ENCODE measurements at places on chromosomes 5 and 9.

- DNase-seq: peak; percentile 44
Observed at GRCh38 chr5:2223303-2223702, 340.6 kb upstream of the IRX4 start.

GRCh38 chr9:95852059-95853032, 23.1 kb upstream of the ERCC6L2 start:
- peak; percentile 71 for DNase-seq

GRCh38 chr5:53871775-53872174, 311.3 kb downstream of the NDUFS4 start:
- DNase-seq: no peak

DNA sequence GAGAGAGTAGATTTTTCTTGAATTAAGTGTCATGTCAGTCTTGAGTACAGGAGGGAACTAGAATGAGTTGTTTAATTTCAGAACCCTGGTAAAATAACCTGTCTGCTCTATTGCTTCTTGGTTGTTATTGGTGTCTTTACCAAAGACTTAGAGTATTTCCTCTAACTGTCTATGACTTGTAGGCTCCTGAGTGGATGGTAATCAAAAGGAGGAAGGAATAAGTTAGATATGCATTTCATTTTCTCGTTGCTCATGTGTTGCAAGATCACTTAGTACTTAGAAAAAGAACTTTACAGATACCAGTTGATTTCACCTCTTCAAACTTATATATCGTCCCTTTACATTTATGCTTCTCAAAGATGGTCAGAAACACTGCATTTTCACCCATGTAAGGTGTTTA, 31.1 kb downstream of the UHRF2 start:
- DNase-seq: no peak

GRCh38 chr5:149439899-149440542, 60.9 kb upstream of the IL17B start:
- DNase-seq: peak; percentile 93

DNA sequence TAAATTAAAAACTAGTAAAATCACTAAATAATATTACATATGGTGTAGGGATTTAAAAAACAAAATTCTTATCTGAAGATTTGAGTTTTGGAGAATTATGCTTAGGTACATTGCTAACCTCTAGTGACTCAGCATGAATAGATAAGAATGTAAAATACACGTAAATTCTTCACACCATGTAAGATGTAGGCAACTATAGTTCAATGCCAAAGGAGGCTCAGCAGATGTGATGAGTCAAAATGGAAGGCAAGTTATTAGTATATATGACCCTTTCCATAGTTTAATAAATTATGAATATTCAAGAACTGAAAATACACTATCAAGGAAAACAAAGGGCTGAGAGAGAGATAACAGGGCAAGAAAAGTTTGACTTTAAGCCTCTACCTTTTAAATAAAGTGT, 79.0 kb downstream of the MRPS30 start:
- DNase-seq: no peak

DNA sequence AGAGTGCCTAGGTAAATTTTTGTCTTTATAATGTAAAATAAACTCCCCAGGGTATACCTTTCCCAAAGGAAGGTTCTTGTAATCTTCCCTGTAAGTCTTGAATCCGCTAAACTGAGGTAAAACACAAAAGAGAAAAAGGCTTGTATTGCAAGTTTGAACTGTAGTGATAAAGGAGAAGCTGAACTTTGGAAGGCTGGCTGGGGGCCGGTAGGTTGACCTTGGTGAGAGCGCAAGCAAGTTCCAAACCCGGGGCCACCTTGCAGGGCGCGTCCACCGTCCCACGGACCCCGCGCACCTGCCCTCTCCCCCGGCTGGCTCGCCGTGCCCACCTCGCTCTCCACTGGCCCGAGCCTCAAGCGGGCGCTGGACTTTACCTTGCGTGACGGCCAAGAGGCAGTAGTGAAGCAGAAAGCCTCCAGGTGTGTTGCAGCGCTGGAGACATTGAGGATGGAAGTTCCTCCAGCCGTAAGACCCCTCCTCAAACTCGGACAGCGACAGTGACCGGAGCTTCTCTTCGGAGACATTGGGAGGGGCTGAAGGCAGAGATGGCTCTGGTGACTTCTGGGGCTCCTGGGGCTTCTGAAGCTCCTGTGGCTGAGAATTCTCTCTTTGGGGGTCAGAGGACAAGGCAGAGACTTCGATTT, 428 bp downstream of the SLCO4C1 start:
- no peak for DNase-seq

GRCh38 chr9:121055642-121056143, 5.6 kb upstream of the C5 start:
- DNase-seq: peak; percentile 21

GRCh38 chr9:98877311-98877710, 66.4 kb upstream of the COL15A1 start:
- no peak for DNase-seq

DNA sequence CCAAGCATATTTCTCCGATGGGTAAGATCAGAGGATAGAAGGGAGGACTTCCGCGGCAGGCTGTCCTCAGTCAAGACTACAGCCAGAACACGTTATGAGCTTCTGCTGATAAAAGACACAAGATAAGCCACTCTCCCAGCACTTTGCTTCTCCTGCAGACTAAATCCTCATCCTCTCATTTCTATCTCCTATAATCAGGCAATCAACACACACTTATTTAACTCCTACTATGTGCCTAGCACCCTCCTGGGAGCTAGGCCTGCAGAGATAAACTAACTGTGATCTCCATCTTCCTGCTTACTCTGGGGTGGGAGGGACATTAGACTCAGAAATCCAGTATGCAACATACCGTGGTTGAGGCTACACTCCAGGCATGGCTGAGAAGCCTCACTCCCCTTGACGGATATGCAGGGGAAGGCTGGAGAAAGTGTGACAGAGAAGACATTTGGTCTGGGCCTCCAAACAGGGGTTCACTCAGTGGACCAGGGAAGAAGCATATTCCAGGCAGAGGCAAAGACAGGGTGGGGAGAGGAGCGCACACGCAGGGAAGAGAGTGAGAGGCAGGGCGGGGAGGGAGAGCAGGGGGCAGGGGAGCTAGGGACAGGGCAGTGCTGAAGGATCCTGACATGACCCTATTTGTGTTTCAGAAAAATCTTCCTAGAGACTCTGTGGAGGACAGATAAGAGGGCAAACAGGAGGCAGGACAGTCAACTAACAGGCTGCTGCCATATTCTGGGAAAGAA, 274.1 kb downstream of the DENND1A start:
- no peak for DNase-seq

GRCh38 chr9:124964056-124964455, 23.2 kb upstream of the GOLGA1 start:
- DNase-seq: no peak

GRCh38 chr9:92656537-92656925, 13.4 kb downstream of the IPPK start:
- DNase-seq: no peak

- DNase-seq: peak; percentile 70
Observed at GRCh38 chr9:111825468-111826145, 30.9 kb upstream of the SHOC1 start.

DNA sequence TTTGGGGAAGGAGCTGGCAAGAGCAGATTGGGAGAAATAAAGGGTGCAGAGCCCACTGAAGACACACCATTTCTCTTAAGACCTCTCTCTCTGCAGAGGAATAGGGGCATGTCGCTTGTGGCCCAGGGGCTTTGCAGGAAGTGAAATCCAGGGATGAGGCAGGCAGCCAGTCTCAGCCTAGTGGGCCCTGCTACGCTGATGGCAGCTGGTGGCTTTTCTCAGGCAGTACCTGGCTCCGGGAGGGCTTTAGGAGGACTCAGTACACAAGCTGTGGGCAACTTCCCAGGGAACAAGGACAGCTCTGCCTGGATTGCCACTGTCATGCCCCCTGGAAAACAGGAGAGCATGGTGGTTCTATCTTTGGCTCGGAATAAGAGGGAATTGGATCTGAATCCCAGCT, 76.2 kb upstream of the NEURL1B start:
- no peak for DNase-seq

DNA sequence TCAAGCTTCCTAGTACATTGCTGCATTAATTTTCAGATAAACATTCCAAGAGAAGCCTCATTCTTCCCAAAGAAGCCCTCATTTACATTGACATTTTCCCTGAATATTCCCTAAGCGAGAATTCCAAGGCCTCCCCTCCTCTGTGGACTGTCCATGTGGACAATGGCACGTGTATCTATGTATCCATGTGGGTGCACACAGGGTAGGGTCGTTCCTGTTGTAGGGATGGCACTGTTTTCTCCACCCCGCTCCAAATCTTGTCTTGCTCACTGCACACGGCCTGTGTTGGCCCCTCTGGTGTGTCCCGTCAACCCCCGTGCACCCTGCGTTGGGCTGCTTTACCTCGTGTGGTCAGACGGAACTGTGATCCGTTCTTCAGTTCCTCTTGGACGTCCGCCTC, 104.7 kb upstream of the IRX2 start:
- no peak for DNase-seq

DNA sequence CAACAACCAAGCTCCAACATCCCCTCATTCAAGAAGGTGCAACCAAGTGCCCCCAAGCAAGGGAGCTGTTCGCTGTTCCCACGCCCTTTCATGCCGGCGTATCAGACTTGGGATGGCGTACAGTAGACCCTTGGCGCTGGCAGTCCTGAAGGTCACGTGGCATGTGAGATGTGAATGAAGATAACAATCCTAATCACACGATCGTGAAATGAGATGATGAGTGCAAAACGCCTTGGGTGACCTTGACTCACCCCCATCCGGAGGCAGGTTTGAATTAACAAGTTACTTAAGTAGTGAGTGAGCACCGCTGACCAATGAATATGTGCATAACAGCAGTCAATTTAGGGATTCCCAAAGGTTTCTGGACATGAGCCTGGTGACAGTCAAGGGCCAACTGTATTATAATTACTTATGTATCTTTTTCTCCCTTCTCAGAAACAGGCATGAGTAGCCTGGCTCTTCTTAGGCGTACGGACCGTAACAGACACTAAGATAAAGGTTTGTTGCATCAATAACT, 150.2 kb downstream of the TTLL11 start:
- DNase-seq: no peak

- DNase-seq: peak; percentile 20
Observed at GRCh38 chr5:57386958-57387357, 95.7 kb downstream of the ACTBL2 start.

- no peak for DNase-seq
Observed at GRCh38 chr9:116547729-116548426, 139.2 kb upstream of the TRIM32 start.

DNA sequence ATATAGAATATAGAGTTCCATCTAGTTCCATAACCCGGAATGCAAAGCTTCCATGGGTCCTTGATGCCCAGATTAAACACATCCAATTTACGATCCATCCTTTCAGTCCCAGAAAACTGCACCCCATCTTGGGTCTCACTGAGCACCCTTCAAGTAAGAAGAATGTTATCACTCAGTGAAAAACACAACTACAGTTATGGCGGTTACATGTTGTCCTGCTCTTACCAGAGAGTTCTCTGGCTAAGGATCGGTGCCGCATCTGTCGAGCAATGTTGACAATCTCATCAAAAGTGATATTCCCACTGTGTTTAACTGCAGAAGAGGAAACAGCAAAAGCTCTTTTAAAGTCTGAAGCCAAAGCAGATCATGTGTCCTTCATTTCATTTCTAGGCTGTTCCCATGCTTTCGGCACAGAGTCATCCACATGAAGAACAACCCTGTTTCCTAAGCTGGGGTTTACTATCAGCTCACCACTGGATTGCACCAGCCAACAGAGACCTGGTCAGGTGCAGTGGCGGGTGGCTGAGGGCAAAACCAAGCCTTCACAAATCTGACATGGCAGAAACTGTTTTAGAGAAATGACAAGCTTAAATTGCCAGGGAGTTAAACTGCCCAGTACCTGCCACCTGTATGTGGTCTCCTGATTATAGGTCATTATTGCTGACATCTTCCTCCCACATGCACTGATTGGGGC, 2.9 kb downstream of the RPL12 start:
- DNase-seq: no peak

GRCh38 chr5:77882670-77883257, 106.6 kb upstream of the TBCA start:
- peak; percentile 83 for DNase-seq

GRCh38 chr5:86500947-86501346, 116.8 kb upstream of the COX7C start:
- peak; percentile 4 for DNase-seq

GRCh38 chr5:130651440-130651839, 513.6 kb downstream of the HINT1 start:
- DNase-seq: no peak

DNA sequence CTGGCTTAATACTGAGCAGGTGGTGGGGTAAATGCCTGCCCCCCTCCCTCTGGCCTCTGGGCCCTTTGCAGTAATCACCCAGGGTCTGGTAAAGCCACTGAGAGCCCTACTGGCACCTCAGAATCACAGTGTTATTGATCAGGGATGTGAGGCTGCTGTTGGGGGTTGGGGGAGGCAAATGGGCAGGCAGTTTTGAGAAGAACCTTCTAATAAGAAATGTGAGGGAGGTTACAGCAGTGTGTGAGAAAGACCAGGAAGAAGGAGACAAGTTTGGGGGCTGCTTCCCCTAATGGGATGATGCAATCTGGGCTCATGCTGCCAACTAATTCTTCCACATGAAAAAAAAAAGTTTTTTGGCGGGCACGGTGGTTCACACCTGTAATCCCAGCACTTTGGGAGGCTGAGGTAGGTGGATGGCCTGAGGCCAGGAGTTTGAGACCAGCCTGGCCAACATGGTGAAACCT, 3.1 kb upstream of the B4GALT7 start:
- no peak for DNase-seq

- no peak for DNase-seq
Observed at GRCh38 chr9:135255841-135256580, 168.5 kb downstream of the OLFM1 start.

DNA sequence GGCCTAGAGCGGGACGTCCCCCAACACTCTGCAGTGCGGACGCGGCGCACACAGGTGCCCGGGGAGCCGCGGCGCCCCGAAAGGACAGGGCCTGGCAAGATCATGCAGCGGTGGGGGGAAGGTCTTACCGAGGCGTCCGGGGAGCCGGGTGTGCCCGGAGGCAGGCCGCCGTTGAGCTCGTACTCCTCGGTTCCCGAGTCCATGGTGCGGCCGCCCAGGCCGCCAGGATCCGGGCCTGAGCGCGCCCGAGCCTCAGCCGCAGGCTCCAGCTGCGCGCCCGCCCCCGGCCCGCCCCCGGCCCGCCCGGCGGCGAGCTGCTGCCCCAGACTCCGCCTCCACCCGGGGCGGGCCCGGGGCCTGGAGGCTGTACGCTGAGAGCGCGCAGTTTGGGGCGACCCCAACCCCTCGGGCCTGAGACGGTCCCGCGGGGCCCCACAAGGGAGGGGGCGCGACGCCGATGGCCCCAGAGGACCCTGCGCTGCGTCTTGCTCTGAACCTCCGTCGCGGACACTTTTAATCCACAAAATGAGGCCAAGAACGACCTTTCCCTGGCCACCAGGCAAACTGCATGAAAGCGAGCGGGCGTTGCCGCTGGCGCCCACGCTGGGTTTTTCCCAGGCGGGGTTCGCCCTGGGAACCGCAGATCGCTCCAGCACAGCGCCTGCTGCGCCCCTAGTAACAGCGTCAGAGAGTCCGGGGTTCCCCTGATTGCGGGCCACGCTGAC, at the start of gene NINJ1:
Gene NINJ1, minus strand, starts transcription at position 237 of the 725 bp plus-strand sequence. Its CDS starts 34 bp downstream, at position 203.
- peak; percentile 46 for DNase-seq

- no peak for DNase-seq
Observed at GRCh38 chr5:15387931-15388524, 112.0 kb upstream of the FBXL7 start.

- peak; percentile 97 for DNase-seq
Observed at GRCh38 chr9:112012026-112012902, 115.7 kb downstream of the UGCG start.

- DNase-seq: no peak
Observed at GRCh38 chr9:12274577-12274976, 418.6 kb upstream of the TYRP1 start.

- DNase-seq: no peak
Observed at GRCh38 chr5:167242701-167243100, 1048.7 kb upstream of the WWC1 start.

- no peak for DNase-seq
Observed at GRCh38 chr5:89662499-89662898, 747.1 kb downstream of the CETN3 start.

Data from HT1080 (cell line).